ENCODE measurements at places on chromosomes 5 and 9.

DNA sequence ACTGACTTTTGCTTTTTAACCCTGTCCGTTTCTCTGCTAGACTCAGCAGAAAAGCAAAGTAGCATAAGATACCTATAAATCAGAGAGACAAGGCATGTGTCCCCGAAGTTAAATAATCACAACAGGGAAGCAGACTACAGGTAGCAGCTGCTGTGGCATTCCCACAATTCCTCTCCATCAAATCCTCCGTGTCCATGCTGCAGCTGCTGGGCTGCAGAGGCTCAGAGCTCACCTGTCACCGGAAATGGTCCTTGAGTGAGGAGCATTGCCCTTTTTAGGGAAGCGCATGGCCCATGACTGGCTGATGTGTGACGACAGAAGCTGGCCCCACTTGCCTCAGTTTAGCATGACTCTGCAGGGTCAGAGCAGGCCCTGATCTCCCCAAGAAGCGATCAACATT lies 125.0 kb downstream of the MSX2 start:
- DNase-seq = no peak

- DNase-seq = no peak
These were observed 504.9 kb downstream of the NR2F1-AS1 start for GRCh38 chr5:93076096-93076495.

- no peak for DNase-seq
These were observed 10.8 kb upstream of the SPATA24 start for GRCh38 chr5:139414581-139415130.

GRCh38 chr5:140018096-140018481 lies 25.0 kb downstream of the NRG2 start:
- no peak for DNase-seq

GRCh38 chr5:158135682-158136179 lies 276.8 kb upstream of the CLINT1 start:
- no peak for DNase-seq

DNA sequence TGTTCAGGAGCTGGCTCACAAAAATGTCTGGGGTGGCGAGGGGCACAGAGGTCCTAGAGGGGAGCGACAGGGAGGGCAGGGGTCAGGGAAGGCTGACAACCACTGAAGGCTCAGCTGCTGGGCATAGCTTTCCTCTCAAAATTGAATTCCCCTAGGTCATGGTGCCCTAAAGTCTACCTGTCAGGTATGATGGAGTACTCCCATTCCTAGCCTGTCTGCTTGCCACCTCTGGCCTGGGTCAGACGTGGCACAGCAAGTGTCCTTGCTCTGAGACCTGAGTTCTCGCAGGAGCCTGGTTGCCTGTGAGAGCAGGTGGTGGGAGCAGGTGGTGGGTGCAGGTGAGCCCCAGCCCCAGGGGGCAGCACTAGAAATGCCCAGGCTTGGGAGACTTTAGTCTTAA lies 175.4 kb downstream of the PJA2 start:
- DNase-seq = no peak

DNA sequence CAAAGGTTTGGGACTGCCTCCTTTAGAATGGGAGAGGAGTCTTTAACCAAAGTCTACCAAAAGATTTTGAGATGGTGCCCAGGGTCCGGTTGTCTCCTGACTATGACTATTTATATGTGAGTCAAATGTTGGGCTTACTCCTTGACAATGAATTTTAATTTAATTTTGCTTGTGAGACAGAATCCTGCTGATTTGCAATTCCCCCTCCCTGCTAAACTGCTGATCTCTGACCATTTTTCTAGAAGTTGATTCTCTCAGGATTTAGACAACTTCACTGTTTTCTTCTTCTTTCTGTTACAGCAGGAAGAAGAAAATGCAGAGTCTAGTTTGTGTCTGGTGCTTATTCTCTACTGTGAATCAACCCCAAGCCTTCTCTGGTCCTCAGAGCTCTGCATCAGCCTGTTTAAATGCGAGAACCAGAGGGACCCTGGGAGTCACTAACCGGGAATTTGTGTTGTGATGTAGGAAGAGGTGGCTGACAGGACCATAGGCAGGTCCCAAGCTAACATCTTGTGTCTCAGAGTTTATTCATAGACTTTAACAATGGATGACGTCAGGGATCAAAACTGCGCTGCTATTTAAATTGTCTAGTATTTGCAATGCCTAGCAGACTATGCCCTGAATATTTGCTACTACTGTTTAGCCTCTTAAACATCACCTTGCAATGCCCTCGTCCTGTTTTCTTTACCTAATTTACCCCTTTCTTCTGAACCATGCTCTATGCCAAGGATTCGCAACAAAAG lies 124.0 kb upstream of the TAF11L2 start:
- no peak for DNase-seq

DNA sequence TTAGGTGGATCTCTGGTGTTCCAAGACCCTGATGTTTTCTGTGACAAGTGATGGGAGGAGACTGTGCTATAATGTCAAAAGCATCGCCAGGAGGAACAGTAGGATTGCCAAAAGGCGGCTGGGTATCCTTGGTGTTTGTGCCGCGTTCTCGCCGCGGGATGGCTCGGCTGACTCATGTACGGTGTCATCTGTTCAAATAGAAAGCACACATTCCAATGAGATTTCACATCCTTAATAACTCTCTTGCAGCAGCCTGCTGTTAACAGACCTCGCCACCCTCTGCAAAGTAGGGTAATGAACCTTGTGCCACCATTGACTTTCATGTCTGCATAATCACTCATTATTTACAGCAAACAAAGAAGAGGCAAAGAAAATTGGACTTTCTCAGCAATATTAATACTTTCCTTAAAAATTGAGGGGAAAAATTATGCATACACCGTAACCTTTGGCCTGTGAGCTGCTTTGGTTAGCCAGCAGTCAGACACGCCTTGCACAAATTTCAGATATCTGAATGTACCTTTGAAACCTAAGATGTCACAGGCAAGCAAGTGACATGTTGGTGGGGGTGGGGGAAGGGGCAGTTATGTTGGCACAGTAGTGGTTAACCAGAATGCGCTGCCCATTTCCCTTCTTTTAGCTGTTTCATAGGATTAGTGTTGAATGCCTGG lies 289.4 kb downstream of the EFNA5 start:
- no peak for DNase-seq

- DNase-seq = no peak
These were observed 182.5 kb downstream of the FRMD3 start for GRCh38 chr9:83355729-83356151.

GRCh38 chr5:67350618-67351201 lies 154.1 kb upstream of the CD180 start:
- no peak for DNase-seq

DNA sequence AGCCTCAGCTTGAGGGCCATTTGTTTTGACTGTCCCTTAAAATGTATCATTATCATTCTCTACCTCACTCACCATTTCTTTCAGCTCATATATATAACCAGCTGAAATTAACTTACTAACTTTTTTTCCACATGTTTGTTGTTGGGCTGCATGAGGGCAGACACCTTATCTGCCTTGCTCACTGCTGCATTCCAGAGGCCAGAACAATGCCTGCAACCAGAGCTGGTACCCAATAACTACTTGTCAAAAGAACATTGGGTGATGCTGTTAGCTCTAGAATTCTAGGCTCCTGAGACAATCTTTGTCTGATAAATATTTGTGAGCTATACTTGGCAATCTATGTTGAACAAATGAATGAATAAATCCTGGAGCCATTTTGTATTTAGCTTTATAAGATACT lies 68.3 kb downstream of the HTR4 start:
- DNase-seq = no peak

- no peak for DNase-seq
These were observed 40.4 kb downstream of the C5 start for GRCh38 chr9:121009650-121010049.

- DNase-seq = no peak
These were observed 161.4 kb downstream of the PDZD2 start for GRCh38 chr5:31800351-31800750.

GRCh38 chr9:4939118-4939561 lies 45.9 kb upstream of the JAK2 start:
- DNase-seq = no peak

DNA sequence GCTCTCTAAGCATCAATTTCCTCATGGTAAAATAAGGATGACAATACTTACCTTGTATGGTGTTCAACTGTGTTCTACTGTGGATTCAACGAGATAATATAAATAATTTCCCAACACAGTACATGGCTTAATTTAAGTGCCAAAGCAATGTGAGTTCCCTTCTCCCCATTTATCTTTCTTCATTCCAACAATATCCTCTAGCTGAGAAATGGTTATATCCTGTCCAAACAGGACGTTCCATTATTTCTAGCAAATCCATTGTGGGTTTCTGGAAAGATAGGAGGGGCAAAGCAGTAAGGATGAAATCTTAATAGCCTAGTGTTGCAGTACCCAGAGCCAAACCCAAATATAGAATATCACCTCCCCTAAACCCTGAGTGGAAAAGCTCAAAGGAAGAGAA lies 22.0 kb downstream of the ABCA1 start:
- DNase-seq = no peak

- DNase-seq = no peak
These were observed 67.5 kb downstream of the CWC27 start for GRCh38 chr5:64836190-64836755.

GRCh38 chr5:99104538-99105132 lies 175.8 kb upstream of the CHD1 start:
- DNase-seq = no peak

DNA sequence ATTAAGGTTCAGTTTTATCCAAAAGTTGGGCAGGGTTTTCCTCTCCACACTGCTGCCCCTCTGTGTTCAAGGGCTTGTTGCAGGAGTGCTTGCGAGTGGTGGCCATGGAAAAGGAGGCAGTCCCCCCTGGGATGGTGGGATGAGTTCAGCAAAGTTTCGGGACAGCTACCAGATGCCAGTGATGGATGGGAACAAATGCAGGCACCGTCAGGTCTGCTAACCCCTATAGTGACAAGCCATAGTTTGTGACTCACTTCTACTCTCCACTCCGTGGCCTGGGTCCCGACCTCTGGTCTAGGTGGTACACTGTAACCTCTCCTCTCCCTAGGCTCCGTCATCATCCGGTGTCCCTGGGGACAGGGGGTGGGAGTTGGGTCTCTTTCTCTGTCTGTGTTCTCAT lies 3.8 kb upstream of the RNF14 start:
- DNase-seq = no peak

All from GM12892 (cell line).